ENCODE measurements at places on chromosomes 11 and 22.

DNA sequence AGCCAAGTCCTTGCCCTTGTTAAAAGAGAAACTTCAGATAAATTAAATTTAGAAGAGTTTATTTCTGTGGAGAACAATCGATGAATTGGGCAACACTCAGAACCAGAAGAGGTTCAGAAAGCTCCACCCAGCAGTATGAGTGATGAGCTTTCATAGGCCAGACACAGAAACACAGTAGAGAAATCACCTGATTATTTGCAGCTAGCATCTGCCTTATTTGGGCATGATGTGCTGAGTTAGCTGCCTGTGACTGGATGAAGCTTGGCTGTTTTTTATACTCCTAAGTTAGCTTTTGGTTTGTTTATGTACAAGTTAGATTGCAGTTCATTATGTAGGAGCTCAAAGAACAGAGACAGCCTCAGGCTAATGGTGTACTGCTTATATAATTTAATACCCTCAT, 269.5 kb upstream of the SESN3 start:
- no peak for DNase-seq

DNA sequence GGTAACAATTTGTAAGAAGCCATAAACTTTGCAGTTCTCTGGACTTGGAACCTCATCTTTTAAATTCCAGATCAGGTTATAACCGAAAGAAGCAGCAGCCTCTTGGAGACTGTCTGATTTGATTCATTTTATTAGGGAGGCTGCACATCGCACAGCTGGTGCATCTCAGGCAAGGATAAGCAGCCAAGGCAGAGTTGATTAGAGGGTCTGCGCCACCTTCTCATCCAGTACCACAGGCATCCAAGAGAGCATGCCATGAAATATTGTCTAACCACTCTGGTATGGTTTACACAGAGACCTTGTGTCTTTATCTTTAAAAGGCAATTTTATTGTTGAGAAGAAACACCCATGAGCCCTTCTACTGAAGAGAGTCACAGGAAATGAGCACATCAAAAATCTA, 16.2 kb upstream of the CWF19L2 start:
- DNase-seq = no peak

- DNase-seq = no peak
Measured at GRCh38 chr22:45013138-45013537, 3.3 kb upstream of the PHF21B start.

DNA sequence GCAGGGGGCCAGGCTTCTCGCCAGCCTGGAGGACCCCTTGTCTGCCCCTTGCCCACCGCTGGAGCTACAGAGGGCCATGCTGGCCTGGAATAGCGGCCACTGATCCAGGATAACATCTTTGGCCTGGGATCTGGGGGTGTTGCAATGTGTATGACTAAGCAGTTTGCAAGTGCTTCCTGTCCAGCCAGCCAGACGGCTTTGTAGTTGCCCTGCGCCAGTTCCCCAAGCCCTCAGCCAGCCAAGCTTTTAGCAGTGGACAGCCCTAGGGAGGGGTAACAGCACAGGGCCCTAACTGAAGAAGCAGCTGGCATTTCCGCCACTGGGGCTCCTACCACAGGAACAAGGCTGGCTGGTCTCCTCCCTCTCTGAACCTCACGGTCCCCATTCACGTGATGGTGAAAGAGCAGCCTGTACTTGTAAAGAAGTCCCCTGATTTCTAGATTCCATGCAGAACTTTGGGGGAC, 32.1 kb downstream of the UQCR10 start:
- no peak for DNase-seq

DNA sequence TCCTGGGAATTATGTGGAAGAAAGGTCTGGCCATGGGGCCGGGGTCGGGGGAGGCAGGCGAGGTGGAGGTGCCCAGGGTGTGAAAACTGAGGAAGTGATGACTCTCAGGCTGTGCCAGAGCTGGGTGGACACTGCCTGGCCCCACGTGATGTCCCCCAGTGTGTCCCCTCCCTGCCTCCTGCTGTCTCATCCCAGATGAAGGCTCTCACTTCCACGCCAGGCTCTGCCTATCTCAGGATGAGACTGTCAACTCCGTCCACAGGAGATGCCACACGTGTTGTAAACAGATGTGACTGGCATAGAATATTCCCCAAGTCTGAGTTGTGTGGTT, 51.4 kb downstream of the RPS6KA4 start:
- DNase-seq = no peak

- DNase-seq = no peak
Measured at GRCh38 chr11:71354394-71355105, 93.6 kb downstream of the DHCR7 start.

DNA sequence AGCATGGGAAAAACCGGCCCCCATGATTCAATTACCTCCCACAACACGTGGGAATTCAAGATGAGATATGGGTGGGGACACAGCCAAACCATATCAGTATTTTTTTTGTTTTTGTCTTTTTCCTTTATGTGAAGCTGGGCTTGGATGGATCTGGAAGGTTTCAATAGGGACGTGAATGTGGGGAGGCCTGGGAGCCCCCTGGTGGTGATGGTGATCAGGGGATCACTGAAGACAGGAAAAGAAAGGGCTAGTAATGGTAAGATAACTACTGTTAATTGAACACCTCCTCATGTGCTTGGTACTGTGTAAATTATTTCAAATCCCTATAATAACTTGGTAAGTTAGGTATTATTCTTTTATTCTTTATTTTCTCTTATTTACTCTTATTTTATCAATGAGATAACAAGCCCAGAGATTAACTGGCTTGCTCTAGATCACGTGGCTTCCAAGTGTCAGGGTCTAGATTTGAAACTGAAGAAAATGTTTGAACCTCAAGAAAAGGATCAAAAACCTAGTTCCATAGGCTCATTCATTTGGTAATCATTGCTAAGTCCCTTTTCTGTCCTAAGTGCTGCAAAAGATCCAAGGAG, 364.2 kb downstream of the TENM4 start:
- no peak for DNase-seq

DNA sequence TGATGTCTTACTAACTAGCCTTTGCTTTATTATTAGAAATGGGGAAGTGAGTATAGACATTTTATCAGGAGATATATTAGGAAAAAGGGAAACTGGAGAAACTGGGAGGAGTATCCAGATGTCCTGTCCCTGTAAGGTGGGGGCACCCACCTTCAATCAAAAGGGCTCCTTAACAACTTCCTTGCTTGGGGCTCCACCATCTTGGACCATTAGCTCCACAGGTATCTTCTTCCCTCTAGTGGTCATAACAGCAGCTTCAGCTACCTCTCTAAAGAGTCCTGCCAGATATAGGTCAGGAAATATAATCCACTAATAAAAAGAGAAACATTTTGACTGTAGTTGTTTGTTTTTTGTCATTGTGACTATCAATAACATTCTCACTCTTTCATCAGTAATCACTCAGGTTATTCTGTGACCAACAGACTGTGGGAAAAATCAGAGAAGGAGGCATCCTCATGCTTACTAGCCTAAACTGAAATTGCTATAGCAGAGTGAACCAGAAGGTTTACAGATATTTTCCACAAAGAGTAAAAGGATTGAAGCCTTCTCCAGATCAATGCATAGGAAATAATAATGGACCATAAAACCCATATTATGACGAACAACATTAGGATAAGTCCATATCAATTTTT, 10.4 kb downstream of the OR51B4 start:
- DNase-seq = no peak

Measured in NCI-H2029 (cell line).